ENCODE measurements at places on chromosomes 11 and 22.

- DNase-seq = no peak
Observed at GRCh38 chr11:95245581-95245980, 14.6 kb upstream of the SESN3 start.

DNA sequence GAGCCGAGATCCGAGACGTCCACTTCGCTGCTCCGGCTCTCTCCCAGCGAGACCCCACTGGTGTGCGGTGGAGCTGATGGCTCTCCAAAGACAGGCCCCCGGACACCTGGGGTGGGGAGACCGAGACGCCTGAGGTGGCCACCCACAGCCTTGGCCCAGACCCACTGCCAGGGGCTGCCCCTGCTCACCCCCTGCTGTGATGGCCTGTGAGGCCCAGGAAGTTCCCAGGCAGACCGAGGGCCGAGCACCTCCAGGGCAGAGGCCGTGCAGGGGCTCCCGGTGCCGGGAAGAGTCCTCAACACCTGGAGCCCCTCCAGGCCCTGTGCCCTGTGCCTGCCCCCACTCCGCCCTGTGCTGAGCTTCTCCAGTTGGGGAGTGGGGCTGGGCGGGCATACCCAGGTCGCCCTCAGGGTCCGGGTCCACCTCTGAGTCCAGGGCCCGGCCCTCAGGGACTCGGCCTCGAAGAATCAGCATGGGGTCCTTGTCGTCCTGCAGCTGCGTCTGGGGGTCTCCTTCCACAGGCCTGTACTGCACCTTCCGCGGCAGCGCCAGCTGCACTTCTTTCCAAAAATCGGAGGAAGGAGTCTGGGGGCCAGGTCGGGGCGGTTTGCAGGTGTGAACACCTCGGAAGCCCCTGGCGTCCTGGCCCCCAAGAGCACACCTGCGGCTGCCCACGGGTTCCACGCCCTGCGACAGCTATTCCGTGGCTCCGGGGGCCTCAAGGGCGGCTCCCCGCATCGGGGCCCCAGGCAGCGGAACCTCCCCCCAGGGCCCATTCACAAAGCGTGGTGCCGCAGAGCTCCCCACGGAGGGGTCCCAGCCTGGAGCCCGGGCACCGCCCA, 8.6 kb downstream of the SIGIRR start:
- DNase-seq = no peak

DNA sequence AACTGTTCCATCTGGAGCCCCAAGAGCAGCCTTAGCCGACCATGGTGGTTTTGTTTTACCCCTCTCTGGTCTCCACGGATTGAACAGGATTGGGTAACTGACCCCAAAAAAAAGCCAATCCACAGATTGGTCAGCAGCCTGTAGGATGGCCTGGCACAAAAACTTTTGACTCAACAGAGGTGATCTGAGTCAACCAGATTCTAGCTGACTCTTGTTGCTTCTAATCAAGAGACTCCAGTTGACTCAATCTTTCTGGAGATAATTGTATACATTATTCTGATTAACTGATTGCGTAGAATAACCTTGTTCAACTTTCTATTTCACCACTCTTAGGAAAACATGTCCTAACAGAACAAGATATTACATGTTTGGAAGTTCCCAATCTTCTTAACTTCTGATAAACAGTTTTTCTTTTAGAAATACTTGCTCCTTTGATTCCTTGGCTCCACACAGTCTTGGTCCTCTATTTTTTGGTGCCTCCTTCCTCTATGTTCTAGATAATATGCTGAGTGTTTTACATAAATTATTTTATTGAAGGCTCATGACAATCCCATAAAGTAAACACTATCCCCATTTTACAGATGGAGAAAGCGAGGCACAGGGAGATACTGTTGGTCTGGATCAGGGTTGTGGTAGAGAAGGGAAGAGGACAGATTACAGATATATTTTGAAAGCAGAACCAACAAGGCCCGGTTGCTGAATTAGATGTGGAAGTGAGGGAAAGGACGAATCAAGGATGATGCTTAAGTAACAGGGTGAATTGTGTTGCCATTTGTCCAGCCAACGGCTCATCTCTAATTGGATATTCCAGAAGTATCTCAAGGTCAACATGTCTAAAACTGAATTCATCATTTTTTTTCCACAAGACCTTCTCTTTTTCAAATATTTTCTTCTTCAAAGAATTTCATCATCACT, 11.5 kb upstream of the ZC3H12C start:
- no peak for DNase-seq

DNA sequence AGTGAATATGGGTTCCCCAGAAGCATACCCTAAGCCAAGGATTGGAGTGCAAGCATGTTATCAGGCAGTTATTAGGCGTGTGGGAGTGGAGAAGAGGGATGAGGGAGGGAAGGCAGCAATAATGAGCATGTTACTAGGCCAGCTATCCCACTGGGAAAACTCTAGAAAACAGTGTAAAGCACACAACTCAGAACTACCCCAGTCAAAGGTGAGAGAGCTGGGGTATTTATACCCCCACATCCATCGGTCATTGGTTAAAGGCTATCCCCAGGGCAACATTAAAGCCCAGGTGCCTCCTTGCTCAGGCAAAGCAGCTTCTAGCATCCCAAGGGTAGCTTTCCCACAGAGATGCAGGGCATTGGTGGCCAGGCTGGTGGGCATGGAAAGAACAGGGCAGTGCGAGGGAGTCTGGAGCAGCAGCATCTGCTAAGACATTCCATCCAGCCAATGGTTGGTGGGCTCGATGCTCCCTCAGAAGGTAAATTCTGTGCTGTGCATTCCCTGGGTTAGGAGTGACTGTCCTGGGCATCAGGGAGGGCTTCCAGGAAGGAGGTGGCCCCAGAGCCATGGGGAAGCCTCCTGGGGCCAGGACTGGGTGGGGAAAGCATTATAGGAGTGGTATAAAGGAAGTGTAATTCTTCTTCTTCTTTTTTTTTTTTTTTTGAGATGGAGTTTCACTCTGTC, 21.1 kb upstream of the LRRC10B start:
- DNase-seq = no peak

DNA sequence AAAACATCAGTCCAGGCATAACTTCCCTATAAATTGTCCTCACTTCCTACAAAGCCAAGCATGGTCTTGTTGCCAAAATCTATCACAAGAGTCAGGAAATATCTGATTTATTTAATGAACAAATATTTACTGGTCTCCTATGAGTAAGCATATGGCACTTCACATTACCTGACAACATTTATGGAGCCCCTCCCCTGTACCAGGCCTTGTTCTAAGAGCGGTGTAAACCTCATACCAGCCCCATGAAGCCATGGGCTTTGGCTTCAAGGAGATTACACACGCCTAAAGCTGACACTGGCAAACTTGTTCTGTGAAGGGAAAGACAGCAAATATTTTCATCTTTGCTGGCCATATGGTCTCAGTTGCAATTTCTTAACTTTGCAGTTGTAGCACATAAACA, 43.0 kb upstream of the EIF3D start:
- DNase-seq = no peak

- no peak for DNase-seq
Observed at GRCh38 chr11:134021326-134021725, 47.5 kb upstream of the JAM3 start.

GRCh38 chr11:74338963-74339362, 27.5 kb upstream of the P4HA3 start:
- DNase-seq = no peak

- no peak for DNase-seq
Observed at GRCh38 chr22:50264946-50265669, 3.6 kb upstream of the MAPK12 start.

- DNase-seq = no peak
Observed at GRCh38 chr22:22614065-22614464, 30.3 kb upstream of the GGTLC2 start.

GRCh38 chr22:34847072-34847471, 218.9 kb upstream of the ISX start:
- DNase-seq = no peak

DNA sequence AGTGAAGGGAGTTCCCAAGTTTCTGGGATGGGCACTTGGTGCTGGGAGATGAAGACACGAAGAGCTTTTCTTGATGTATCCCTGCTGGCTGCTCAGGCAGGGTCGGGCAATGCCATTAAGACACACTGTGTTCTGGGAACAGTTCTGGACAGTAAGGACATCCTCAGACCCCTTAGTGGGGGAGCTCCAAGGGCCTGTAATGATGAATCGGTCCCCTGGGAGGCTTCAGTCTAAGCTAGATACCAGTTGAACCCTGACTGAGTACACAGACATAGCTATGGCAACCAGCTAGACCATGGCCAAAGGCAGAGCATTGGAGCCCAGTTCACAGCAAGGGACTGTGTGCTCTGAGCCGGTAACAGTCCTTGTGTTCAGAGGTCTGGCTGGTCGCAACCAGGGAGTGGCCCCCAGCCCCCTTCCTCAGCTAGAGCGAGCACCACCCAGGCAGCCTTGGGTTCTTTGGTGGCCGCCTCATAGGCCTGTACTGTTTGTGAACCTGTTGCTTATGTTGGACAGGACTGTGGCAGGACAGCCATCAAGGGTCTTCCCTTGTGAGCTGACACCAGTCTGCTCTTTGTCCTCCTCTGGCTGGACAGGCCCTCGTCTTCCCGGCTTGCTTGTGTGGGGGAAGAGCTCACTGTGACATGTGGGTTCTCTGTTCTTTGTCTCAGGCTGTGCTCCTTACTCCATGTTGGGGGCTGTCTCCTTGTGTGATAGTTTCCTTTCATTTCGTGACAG, 25.0 kb downstream of the MED15 start:
- DNase-seq = no peak
